ENCODE measurements at places on chromosomes 2 and 18. TPM values are rescaled to one million over a fixed set of nuclear protein-coding genes. Genes with fewer than 3 reads are reported as not detected.

Gene FOXI3
- total RNA-seq: not detected

Gene ARMC9
- total RNA-seq: 46.6 TPM

Gene DTNB
- total RNA-seq: 3.6 TPM

Gene LRRFIP1
- 52.2 TPM for total RNA-seq

GRCh38 chr18:70195014-70195614, 10.4 kb downstream of the RTTN start:
- DNase-seq: no peak

DNA sequence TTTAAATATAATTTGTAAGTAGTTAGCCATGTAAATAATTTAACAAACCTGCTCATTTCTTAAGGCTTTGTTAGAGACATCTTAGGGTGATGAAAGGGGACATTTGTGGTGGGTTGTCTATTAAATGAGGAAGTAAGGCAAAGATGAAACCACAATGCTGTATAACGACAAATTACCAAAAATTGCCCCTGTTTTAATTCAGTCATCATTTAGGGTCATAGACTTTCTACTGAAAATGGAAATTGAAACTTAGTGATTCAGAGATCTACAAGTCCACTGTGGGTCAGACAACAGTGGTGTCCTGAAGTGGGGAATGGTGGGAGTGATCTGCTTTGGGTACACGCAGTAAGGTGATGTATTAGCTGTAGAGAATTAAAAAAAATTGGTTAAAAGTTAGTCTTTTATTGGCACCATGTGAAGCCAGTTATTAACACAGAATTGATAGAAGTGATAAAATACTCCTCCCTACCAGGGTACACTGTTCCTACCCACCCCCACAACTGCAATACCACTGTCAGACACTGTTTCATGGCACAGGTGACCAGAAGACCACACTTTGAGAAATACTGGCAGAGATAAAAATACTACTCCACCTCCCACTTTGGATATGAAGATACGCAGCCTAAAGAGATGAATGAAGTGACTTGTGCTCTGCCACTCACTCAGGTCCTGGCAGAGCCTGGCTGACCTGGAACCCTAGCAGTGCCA, 13.4 kb downstream of the CERS6 start:
- no peak for DNase-seq

GRCh38 chr2:223542501-223542900, 59.7 kb downstream of the SCG2 start:
- no peak for DNase-seq

DNA sequence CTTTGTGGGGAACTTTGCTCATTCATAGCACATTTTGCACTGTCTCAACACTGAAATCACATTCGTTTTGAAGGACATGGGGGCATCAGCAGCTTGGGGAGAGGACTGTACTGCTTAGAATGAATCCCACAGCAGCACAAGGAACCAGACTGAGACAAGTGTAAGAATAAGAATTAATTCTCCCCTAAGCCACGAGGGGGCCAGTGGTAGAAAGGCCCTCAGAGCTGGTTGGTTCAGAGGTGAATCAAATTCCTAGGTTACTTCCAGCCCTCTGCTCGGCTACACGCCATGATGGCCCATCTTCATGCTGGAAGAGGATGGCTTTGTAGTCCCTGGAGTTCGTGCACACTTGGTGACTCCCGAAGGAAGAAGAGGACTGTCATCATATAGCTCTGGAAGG, 12.0 kb upstream of the MC5R start:
- no peak for DNase-seq

- peak; percentile 42 for DNase-seq
These were observed 97.7 kb downstream of the TWIST2 start for GRCh38 chr2:238945433-238946150.

DNA sequence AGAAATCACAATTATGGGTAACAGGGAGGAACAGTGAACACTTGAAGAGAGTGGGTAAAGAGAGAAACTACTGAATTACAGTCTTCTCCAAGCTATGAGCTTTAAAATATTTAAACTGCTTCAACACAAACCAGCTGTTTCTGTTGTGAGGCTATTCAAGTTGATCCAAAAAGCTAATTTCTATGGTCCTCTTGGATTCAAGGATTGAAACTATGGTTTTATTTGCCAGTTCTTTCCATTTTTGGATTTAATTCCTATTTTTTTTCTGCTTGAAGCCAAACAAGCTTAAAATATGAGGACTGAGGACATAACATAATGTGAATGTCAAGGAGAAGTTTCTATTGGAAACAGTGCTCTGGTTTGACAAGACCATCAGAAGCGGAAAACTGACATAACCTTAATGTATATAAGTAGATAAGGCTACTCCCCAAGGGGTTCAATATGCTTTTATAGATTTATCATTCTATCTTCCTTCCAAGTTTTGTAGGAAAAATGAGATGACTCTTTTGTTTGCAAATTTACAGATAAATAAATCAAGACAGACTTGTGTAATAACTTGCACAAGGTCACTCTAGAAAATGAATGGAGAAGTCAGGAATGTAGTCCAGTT, 60.7 kb upstream of the AQP4 start:
- DNase-seq: no peak

DNA sequence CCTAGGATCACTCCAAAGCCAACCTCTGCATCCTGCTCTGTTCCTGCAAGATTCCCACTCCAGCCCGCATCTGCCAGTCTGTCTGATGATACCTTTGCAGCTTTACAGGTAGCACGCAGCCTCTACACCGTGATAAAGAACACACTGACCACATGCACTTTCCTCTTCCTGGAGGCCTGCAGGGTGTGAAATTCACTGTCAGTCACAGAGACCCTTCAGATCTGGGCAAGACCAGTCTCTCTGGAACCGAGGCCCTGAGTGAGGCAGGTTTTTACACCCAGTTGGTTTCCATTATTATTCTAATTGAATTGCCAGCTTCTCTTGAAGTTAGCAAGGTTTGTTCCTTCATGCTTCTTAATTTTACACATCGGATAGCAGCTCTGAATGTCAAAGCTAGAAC, 30.5 kb upstream of the TWIST2 start:
- DNase-seq: no peak

GRCh38 chr2:240455647-240456446, 20.4 kb downstream of the GPC1 start:
- no peak for DNase-seq

DNA sequence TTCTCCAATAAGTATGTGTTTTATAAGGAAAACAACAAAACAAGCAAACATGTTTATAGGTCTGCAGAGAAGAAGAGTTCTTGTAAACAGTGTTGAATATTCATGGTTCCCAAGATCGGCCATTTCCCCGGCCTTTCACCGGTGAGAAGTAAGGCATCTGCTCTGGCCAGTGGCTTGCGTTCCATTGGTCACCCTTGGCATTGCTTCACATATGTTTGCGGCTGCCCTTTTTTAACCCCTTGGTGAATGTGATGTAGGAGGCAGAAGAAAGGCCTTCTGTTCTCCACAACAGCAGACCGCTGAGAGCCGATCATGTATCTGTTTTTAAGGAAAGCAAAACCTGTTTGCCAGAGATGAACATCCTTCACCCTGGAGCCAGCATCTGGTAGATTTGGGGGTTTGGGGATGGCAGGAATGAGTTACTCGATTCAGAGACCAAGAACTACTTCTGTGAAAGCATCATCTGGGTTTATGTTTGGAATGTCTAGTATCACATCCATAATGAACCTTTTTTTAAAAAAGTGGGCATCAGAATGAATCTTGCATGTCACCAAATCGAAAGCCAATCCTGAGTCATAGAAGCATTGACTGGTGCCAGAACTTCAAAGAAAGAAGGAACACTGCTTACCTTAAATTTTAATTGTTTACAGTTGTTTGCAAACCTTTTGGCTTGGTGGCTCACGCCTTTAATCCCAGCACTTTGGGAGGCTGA, 112.3 kb downstream of the AGAP1 start:
- peak; percentile 81 for DNase-seq

- peak; percentile 89 for DNase-seq
These were observed 6.5 kb upstream of the CAPN10 start for GRCh38 chr2:240579771-240580614.

GRCh38 chr2:53509831-53510388, 257.7 kb upstream of the CHAC2 start:
- no peak for DNase-seq

DNA sequence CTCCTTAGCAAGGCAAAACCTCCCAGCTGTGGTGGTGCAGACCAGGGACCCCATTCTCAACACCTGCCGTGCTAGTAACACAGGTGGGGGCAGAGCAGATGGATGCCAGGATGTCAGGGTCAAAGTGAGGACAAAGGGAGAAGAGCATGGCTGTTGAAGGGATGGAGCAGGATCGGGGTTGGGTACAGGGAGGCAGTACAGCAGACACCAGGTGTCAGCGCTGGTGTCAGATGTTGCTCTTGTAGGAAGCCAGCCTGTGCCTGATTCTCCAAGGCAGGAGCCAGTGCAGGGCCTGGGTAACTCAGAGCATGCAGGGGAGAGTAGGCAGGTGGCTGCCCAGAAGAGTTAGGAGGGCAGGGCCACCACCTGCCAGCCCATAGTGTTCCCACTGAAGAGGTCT, 222.1 kb upstream of the SPRED2 start:
- no peak for DNase-seq

- DNase-seq: peak; percentile 81
These were observed at the start of gene EVA1A for GRCh38 chr2:75560768-75561565. Gene EVA1A (minus strand): TSS chr2:75560939. CDS start chr2:75518140, 42,799 bp downstream.

Data from IMR-90 (cell line).